Caki2 (cell line): ENCODE measurements at places on chromosomes 4 and X. TPM values are rescaled to one million over a fixed set of nuclear protein-coding genes. Genes with fewer than 3 reads are reported as not detected.

ITIH6 gene
- total RNA-seq = not detected in 2 replicates

ADH1C gene
- not detected in 2 replicates for total RNA-seq

STBD1 gene
- total RNA-seq = 1.2 and 1.5 TPM in 2 replicates

SPP1 gene
- total RNA-seq = 7,203 and 7,403 TPM in 2 replicates

GRCh38 chrX:50432829-50433289, 37.8 kb downstream of the DGKK start:
- DNase-seq = no peak

DNA sequence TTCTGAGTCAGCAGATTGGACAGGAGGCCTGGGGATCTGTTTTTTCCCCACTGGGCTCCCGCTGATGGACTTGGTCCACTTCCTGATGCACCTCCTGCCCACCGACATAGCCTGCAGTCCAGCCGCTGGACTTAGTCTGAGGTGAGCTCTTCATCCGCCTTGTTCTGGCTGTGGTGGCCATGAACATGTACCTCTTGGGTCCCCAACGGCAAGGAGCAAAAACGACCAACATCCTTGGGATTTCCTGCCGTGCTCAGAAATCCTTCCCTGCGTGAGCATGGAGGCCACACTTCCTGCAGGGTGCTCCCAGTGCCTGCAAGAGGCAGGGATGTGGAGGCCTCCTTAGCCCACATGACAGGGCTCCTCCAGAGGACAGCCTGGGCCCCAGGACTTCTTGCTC, 76.8 kb downstream of the CRMP1 start:
- no peak for DNase-seq

- DNase-seq = no peak
These were observed 30.8 kb upstream of the C1GALT1C1 start for GRCh38 chrX:120660637-120661036.

- no peak for DNase-seq
These were observed 174.8 kb upstream of the NPY2R start for GRCh38 chr4:155033604-155034003.

- no peak for DNase-seq
These were observed 41.6 kb upstream of the NKRF start for GRCh38 chrX:119647552-119648420.

DNA sequence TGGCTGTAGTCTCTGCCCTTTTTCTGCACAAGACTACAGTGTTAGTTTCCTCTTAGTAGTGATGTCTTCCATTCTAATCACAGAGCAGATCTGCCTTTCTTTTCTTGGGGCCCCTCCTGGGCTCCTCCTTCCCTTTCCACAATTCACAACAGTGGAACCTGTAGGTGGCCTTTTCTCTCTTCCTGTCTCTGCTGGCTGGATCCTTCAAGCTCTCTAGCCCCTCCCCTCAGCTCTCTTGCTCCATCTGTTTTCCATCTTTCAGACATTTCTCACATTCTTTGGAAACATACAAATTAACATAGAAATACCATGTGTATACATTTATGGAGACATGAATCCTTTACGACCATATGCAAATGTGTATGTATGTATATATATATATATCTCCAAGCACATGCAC, 304 bp upstream of the SPIN2A start:
- DNase-seq = no peak

GRCh38 chr4:180099957-180100356, 2143.2 kb upstream of the TENM3 start:
- DNase-seq = no peak

GRCh38 chrX:10325611-10326010, 168.8 kb downstream of the CLCN4 start:
- no peak for DNase-seq
